Suprapubic skin (tissue), 4 donors: ENCODE measurements at places on chromosomes 3 and 15.
A peak's percentile ranks its signal among the peaks of the same experiment; 100 is the strongest.

- no peaks in the 10 kb centered on the region for H3K36me3 ChIP-seq
- H3K4me3 ChIP-seq, result no peak overlapping the region
- DNase-seq, result no peak
Measured at GRCh38 chr3:169879845-169880575, 10.3 kb upstream of the LRRC31 start.

GRCh38 chr3:124873226-124873625, 13.9 kb downstream of the ITGB5 start:
- no peak overlapping the region for H3K4me3 ChIP-seq
- H3K4me1 ChIP-seq, result peaks cover 31% of the 10 kb centered on the region
- H3K27ac ChIP-seq, result no peak overlapping the region
- H3K36me3 ChIP-seq, result peaks cover 16% of the 10 kb centered on the region
- no peak for DNase-seq
- H3K27me3 ChIP-seq, result no peaks in the 10 kb centered on the region

DNA sequence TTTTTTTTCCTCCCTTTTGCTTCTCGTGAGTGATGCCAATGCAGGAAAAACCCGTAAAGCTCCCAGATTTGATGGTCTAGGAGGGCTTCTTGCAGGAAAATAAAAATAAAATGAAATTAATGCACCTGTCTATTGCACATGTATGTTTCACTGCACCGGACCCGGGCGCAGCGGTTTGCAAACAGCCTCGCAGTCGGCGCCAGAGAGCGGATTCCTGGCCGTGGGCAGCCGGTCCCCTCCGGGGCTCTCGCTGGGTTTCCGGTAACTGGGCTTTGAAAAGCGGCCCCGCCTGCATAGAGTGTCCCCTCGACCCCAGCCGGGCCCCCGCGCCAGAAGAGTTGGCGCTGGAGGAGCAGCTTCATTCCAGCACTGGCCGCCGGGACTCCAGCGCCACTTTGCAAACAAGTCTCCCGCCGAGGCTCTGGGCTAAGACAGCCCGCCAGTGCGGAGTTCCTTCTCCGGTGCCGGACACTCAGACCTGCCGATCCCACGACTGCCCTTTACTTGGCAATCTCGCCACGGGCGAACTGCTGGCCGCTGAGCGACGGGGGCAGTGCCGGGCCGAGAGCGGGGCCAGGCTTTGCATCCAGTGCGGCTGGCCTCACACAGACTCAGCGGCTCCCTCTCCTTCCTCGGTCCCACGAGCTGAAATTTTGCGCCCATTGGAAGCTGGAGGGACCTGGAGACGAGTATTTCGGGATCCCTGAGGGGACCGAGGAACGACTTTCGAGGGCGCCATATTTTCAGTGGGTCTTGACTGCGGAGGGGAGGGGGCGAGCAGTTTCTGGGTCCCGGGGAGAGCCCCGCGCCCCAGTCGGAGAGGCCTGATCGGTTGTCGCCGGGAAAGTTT, 225.9 kb upstream of the C2CD4B start:
- no peaks in the 10 kb centered on the region for H3K27me3 ChIP-seq
- H3K36me3 ChIP-seq, result no peaks in the 10 kb centered on the region
- H3K4me1 ChIP-seq, result peaks cover 28% of the 10 kb centered on the region
- DNase-seq, result peak; percentile 71
- H3K27ac ChIP-seq, result peak overlapping the region; percentile 85

- no peak overlapping the region for H3K27ac ChIP-seq
- no peak overlapping the region for H3K4me3 ChIP-seq
- no peaks in the 10 kb centered on the region for H3K4me1 ChIP-seq
- DNase-seq, result no peak
- peaks cover 5% of the 10 kb centered on the region for H3K36me3 ChIP-seq
Measured at GRCh38 chr3:195064300-195064931, 206.5 kb downstream of the XXYLT1 start.

GRCh38 chr3:55204417-55204816, 276.6 kb upstream of the LRTM1 start:
- no peak overlapping the region for H3K4me3 ChIP-seq
- H3K27ac ChIP-seq, result no peak overlapping the region
- H3K4me1 ChIP-seq, result no peaks in the 10 kb centered on the region
- no peak for DNase-seq
- no peaks in the 10 kb centered on the region for H3K36me3 ChIP-seq
- H3K27me3 ChIP-seq, result no peaks in the 10 kb centered on the region

GRCh38 chr15:34038871-34039789, at the start of gene AVEN:
Gene AVEN (minus strand): TSS chr15:34039204. CDS start chr15:34039046, 158 bp downstream.
- H3K36me3 ChIP-seq, result no peaks in the 10 kb centered on the region
- peaks cover 22% of the 10 kb centered on the region for H3K4me1 ChIP-seq
- H3K4me3 ChIP-seq, result peak within 1 kb of the TSS; percentile 87
- peak within 1 kb of the TSS; percentile 97 for H3K27ac ChIP-seq
- DNase-seq, result no peak

DNA sequence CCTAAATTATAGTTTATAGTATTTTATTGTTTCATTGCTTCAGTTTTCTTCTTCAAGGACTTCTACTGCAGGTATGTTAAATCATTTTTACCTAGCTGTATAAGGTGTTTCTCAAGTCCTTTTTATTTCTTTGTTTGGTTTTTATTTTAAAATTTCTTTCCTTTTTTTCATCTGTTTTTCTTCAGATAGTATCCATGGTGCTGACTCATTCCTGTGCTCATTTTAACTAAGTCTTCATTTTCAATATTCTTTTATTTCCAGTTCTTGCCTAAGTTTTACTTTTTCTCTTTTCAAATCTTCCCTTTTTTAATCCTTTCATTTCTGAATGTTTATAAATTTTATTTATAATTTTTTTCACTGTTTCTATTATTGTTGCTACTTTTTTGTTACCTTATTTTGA, 42.3 kb upstream of the STIMATE start:
- DNase-seq, result no peak
- no peaks in the 10 kb centered on the region for H3K4me1 ChIP-seq
- H3K4me3 ChIP-seq, result no peak overlapping the region
- no peaks in the 10 kb centered on the region for H3K27me3 ChIP-seq
- no peaks in the 10 kb centered on the region for H3K36me3 ChIP-seq
